Cerebellum (tissue), 4 donors: ENCODE measurements at places on chromosomes 7 and 10. TPM values are rescaled to one million over a fixed set of nuclear protein-coding genes. Genes with fewer than 3 reads are reported as not detected.

The LRRN3 gene
- 108 TPM for total RNA-seq

The ANKRD1 gene
- total RNA-seq = not detected

The IFIT1B gene
- total RNA-seq = 0.82 TPM

The KDM7A gene
- 19.4 TPM for total RNA-seq

The ZNF316 gene
- total RNA-seq = 20.6 TPM

The DKK1 gene
- 2.0 TPM for total RNA-seq

The RNF133 gene
- total RNA-seq = 7.3 TPM

The A1CF gene
- total RNA-seq = not detected

The CDNF gene
- not detected for total RNA-seq

The TAS2R5 gene
- total RNA-seq = 10.6 TPM

The CPN1 gene
- not detected for total RNA-seq

The OLAH gene
- not detected for total RNA-seq

The MINDY4 gene
- 9.8 TPM for total RNA-seq

The HYAL4 gene
- total RNA-seq = not detected

The RPS24 gene
- 1,219 TPM for total RNA-seq

The PVRIG gene
- total RNA-seq = not detected

The C1QL3 gene
- total RNA-seq = 5.2 TPM

The FAM20C gene
- 19.8 TPM for total RNA-seq

The EFCAB10 gene
- total RNA-seq = 2.1 TPM

The BAIAP2L1 gene
- 1.3 TPM for total RNA-seq

The SPDYE6 gene
- not detected for total RNA-seq

The CHST15 gene
- total RNA-seq = 36.7 TPM

The ICA1 gene
- 18.3 TPM for total RNA-seq

The NPSR1 gene
- total RNA-seq = 4.4 TPM

The LIPF gene
- total RNA-seq = 0.27 TPM

The TEX36 gene
- not detected for total RNA-seq

The MACC1 gene
- 0.18 TPM for total RNA-seq

The LRRC18 gene
- total RNA-seq = not detected

The ACSM6 gene
- total RNA-seq = not detected

The CCDC136 gene
- total RNA-seq = 79.1 TPM

The FXYD4 gene
- total RNA-seq = not detected

The KCNIP2 gene
- total RNA-seq = 8.3 TPM

The UBE2D1 gene
- 53.5 TPM for total RNA-seq

The NANOS1 gene
- total RNA-seq = 7.8 TPM

The SPRN gene
- total RNA-seq = 5.5 TPM

The ASB10 gene
- total RNA-seq = not detected

The OR9A2 gene
- 2.6 TPM for total RNA-seq

The HOXA3 gene
- not detected for total RNA-seq

The CYP2W1 gene
- not detected for total RNA-seq

The RET gene
- 4.4 TPM for total RNA-seq

The SEMA3E gene
- total RNA-seq = 5.5 TPM

The TYW1B gene
- total RNA-seq = 3.9 TPM

The TAS2R60 gene
- total RNA-seq = not detected

The NPC1L1 gene
- not detected for total RNA-seq

The SPDYE11 gene
- not detected for total RNA-seq

The PTTG1IP2 gene
- total RNA-seq = not detected

The GIMAP7 gene
- 1.8 TPM for total RNA-seq

The LIPK gene
- total RNA-seq = not detected

The C10orf62 gene
- 0.73 TPM for total RNA-seq

The BEND7 gene
- 16.5 TPM for total RNA-seq

The APBB1IP gene
- total RNA-seq = 1.6 TPM
